Cortex of kidney (tissue), 1 donor: ENCODE measurements at places on chromosomes 16 and 17.

DNA sequence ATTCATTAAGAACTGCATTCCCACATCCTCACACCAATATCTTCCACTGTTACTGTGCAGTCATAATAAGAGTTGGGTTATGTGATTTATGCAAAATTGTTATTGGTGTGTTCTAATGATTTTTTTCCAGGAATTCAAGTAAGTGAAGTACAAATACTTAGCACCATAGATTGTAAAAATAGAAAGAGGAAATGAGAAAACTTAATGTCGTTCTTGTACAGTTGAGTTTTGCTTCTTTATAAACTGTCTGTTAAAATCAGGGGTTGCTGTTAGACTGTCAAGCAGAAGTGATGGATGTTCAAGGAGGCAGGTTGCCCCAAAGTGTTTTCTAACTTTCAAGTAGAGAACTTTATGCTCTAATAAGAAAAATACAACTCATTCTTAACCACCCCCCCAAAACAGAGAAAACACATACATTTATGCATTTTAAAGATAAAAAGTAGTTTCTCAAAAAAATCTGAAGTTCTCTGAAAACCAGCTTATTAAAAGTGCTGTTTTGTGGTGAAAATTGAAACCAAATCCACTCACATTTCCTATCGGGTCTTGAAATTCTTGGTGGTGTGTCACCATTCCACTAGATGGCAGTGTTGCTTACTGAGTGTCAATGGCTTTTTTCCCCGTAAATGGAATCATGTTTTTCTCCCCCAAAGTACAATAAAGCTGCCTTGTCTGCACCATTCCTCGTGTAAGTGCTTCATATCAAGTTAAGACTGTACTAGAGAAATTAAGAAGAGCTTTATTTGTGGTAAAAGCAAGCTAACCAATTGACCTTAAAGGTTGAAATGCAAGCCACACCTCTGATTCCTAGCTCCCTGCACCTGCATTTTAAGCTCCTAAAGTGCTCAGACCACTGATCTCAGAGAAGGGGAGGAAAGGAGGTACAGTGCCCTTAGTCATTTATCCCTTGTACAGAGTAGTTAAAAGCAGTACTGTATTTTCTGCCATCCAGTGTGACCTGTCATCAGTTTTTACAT is 4.7 kb upstream of the IGSF6 start:
- no peak for DNase-seq

DNA sequence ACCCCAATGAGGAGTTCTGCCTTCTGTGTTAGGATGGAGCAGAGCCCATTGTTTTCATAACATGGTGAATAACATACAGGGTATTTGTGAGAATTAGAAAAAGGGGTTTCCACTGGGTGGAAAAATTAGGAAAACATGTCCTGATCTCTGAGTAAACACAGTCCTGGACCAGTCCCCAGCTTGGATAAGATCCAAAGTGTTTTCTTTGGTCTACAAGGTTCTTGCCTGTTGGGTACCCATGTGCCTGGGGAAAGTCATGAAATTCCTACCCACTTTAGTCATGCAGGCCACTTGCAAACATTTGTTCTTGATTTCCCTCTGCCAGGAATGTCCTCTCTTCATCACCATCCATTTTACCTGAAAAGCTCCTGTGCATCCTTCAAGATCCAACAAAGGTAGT is 164.8 kb upstream of the DYNLRB2 start:
- no peak for DNase-seq

- DNase-seq, result no peak
Measured at GRCh38 chr17:14827396-14827919, 437.7 kb downstream of the PMP22 start.

DNA sequence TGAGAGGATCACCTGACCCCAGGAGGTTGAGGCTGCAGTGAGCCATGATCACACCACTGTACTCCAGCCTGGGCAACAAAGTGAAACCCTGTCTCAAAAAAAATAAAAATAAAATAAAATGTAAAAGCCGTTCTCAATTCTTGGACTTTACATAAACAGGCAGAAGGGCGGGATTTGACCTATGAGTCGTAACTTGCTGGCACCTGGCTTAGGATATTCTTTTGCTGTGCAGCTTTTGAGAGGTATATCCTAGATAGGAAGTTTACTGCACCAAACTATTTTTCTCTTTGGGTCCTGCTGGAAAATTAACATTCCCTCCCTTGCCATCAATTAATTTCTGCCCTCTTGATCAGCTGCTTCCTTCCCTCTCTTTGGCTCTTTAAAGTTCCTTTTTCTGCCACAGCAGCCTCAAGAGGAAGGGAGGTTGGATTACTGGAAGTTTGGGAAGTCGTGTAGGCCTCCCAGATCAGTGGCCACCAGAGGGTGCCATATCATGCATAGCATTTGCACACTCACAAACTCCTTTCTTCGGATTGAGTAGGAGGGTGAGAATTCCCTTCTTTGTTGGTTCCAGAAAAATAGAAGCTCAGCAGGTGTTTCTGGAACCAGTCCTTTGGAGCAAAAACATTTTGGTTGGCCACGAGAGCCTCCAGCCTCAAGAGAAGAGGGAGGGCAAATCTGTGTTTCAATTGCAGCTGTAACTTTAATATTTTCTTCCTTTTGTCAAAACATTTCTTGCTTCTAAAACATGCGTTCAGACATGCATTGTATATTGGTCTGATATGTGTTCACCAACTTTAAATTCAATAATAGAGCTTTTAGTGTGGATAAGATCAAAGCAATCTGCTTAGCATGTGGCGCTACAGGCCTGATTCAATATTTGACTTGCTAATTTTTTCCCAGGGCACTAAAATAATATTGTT is 147.3 kb downstream of the CCDC182 start:
- no peak for DNase-seq

DNA sequence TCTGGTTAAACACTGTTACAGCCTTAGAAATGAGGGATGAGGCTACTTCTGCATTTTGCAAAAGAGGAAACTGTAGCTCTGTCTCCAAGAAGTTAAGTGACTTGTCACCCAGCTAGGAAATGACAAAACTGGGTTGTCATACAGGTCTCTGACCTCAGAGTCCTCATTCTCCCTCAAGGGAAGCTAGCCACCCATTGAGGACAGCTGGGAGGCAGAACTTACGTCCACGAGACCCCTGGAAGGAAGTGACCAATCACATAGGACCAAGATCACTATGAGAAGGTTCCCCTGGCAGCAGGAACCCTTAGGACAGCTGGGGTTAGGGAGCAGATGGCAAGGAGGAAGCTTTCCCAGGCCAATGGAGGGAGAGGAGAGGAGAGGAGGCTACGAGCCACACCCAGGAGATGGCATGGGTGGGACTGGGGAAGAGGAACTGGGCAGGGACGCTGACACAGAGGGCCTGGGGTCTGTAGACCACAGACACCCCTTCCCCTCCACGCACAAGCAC is 11.2 kb downstream of the METTL22 start:
- DNase-seq, result no peak

DNA sequence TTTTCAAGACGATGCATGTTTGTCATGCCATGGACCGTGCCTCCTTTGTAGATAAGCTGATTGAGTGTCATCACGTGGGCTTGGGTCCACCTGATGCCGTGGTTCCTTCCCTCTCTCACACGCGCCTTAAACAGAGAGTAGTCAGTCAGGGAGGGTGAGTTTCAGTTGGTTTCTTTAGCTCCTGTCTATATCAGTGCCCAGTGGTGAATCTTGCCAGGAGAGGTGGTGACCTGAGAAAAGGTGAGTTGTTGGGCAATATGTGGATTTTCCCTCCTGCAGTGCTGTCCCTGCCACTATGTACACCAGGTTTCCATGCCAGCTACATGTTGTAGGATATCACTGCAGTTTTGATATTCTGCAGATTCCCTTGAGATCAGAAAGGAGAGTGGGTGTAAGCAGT is 129.7 kb downstream of the LAT start:
- no peak for DNase-seq

- DNase-seq, result no peak
Measured at GRCh38 chr17:46928467-46929261, 5.7 kb downstream of the GOSR2 start.

GRCh38 chr17:47201166-47201565 is 8.0 kb upstream of the MYL4 start:
- no peak for DNase-seq

GRCh38 chr17:8005967-8006730 is 3.7 kb downstream of the GUCY2D start:
- no peak for DNase-seq

- DNase-seq, result no peak
Measured at GRCh38 chr16:88007321-88007731, 56.1 kb downstream of the BANP start.

- no peak for DNase-seq
Measured at GRCh38 chr17:79761894-79762589, 15.9 kb upstream of the CBX2 start.

DNA sequence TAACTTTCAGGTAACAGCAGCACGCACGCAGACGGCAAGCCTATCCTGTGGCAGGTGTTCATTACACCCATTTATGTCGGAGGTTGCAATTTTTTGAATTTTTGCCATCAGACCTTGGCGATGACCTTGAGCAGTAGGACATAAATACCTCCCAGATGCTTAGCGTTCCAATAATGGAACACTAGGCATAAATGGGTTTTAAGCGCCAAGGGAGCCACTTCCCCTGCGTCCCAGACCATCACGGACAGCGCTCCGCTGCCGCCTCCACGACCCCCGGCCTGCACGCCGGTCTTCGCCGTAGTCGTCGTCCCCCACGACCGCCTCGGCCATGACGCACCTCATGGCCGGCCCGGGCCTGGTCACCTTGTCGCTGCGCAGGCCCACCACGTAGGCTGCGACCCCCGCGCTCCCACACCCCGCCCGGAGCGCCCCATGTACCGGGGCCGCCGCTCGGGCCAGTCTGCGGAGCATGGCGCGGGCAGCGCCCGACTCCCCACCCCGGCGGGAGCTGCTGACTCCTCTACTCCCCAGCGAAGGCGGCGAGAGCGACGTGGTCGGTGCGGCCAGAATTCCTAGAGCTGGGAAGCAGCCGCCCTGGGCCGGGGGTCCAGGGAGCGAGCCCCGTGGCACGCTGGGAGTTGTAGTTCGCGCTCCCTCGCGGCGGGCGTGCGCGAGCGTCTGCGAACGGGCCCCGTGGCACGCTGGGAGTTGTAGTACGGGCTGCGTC is 22.7 kb downstream of the TMEM235 start:
- peak; percentile 48 for DNase-seq

DNA sequence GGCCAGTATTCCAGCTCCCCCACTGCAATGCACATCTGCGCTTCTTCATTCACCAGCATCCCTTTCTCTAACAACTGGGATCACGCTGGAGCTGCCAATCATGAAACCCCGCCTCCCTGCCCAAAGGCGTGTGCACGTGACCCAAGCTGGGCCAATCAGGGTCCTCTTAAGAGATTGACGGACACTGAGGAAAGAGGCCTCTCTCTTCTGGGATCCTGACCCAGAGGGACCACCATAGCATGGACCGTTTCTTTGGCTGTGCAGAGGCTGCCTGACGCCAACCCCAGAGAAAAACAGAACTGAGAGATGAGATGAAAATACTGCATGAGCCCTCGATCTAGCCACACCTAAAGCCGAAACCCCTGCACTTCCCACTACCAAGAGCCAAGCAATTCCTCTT is 32.0 kb downstream of the COTL1 start:
- DNase-seq, result no peak

- no peak for DNase-seq
Measured at GRCh38 chr17:21474815-21475214, 98.7 kb downstream of the KCNJ12 start.

DNA sequence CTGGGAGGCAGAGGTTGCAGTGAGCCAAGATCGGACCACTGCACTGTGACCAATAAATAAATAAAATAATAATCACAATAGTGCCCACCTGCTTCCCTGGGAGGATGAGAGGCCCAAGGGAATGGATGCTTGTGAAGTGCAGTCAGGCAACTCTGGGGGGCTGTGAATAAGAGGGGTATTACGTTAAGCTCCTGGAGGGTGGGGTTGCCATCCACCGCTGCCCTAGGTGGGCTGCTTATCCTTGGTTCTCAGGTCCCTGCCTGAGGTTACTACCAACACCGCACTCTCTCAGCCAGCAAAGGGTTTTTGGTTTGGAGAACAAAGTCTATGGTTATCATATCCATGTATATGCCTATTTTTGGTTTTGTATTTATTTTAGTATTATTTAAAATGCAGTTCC is 48.6 kb upstream of the CBFA2T3 start:
- DNase-seq, result no peak
